Naive B cell (primary cell): ENCODE measurements at places on chromosomes 4 and X.
A peak's percentile ranks its signal among the peaks of the same experiment; 100 is the strongest.

DNA sequence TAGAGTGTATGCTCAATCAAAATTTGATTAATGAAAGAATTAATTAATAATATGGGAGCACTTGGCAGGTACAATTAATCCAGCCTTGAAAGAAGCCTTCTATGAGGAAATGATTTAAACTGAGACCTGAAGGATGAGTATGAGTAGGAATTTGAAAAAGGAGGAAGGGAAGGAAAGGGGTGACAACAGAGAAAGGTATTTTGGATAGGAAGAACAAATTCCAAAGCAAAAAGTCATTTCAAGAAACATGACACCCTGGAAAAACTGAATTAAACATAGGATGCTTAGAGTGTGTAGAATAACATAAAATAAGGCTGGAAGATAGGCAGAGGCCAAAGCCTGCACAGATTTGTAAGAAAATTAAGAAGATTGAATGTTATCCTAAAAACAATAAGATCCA is 29.6 kb downstream of the PHOX2B start:
- DNase-seq: no peak

GRCh38 chr4:51943221-51943620 is 76.9 kb downstream of the LRRC66 start:
- DNase-seq: no peak

DNA sequence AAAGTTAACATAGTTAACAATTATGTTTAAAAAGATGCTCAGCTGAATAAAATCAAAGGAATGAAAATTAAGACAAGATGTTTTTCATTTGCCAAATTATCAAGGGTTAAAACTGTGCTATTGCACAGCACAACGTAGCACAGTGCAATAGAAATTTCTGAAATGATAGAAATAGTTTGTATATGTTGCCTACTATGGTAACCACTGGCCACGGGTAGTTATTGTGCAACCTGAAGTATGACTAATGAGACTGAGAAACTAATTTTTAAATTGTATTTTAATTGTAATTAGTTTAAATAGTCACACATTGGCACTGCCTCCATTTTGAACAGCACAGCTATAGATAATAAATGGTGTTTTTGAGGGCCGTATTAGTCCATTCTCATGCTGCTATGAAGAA is 343.1 kb upstream of the FAM241A start:
- DNase-seq: no peak

DNA sequence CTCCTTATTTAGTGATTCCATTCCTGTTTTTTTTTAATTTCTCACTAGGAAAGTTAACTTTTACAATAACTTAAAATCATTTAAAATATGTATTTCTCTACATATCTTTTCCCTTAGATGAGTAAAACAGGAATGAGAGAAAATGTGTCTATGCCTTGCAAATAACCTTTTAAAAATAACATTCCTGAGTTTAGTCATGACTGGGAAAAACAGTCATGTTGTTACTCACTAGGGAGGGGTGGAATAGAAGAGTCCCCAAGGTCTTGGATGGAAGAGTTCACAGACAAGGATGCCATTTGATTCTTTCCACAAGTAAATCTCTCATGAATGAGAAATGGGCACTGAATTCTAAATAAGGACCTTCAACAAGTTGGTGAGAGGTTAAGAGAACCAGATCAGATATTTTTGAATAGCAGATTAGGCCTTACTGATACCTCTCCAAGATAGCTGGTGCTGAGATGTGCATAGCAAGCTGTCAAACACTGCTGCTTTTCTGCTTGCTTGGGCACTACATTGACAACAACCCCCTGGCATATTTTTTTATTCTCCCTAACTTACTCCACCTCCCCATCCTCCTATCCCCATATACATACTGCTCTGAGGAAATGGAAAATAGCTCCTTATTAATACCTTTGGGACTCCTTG is 25.1 kb downstream of the UGDH start:
- no peak for DNase-seq

DNA sequence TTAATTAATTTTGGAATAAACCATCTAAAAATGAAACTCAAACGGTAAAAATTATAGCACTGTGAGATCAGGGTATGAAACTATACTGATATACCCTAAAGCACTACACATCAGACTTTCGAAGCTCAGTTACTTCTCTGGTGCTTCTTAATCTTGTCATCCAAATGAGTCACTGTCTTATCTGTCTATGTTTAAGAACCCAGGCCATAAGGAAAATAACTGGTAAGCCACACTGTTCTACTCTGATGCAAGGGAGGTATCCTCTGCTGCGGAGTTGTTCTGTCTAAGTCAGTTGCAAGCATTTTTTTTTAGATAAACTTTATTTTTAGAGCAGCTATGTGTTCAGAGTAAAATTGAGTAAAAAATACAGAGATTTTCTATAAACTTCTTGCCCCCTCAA is 830.8 kb upstream of the POU3F4 start:
- no peak for DNase-seq

DNA sequence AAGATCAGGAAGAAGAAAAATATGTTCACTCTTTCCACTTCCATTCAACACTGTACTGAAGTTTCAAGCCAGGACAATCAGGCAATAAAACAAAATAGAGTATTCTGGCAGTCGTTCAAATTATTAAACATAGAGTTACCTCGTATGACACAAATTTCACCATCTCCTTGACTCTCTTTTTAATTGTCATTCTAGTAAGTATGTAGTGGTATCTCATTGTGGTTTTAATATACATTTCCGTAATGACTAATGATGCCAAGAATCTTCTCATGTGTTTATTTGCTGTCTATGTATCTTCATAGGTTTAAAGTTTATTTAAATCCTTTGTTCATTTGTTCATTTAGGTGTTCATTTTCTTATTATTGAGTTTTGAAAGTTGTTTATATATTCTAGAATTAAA is 352.2 kb downstream of the IDS start:
- no peak for DNase-seq

- DNase-seq: no peak
Measured at GRCh38 chrX:141982296-141982695, 78.6 kb downstream of the MAGEC1 start.

DNA sequence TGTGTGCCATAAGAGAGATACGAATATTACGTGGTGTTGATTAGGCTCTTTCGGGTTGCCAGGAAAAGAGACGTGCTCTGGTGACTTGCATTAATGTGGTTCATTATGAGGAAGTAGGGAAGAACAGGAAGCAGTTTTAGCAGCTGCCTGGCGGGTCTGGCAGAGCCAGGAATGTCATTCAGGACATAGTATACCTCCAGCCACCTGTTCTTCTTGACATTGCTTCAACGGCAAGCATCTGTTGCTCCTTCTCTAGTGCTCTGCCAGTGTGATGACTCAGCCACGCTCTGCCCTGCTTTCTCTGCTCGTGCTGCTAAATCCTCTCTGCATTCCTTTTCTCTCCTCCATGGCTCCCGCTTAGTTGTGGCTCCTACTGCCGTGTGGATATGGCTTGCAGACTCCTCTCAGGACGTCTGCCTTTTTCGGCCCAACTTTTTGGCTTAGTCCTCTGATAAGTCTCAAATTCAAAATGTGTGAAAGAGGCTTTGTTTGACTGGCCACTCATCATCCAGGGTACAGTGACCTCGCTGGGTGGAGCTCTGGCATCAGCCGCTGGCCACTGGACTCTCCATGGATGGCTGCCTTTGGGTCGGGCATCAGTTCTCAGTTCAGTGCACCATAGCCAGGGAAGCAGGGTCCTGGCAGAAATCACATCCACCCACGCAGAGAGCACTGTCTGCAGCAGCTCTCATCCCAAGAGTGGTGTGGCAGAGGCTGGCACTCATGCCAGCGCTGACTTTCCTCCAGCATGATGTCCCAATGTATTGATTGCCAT is 89.3 kb upstream of the KLF3 start:
- no peak for DNase-seq

DNA sequence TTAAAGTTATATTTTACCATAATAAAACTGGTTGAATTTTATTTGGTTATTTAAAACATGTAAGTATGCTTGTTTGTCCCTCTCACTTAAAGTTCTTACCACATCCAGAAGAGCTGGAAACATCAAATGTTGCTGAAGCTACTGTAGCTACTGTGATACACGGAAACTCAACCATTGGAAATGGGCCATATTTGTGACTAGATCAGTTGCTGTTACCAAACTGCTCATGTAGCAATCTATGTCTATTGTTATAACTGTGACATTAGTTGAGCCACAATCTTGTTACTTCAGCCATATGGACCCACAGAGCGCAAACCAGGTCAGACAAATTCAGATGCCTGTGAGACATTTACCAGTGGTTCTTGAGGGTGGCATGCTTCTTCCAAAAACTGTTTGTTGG is 41.6 kb downstream of the NDNF start:
- no peak for DNase-seq

DNA sequence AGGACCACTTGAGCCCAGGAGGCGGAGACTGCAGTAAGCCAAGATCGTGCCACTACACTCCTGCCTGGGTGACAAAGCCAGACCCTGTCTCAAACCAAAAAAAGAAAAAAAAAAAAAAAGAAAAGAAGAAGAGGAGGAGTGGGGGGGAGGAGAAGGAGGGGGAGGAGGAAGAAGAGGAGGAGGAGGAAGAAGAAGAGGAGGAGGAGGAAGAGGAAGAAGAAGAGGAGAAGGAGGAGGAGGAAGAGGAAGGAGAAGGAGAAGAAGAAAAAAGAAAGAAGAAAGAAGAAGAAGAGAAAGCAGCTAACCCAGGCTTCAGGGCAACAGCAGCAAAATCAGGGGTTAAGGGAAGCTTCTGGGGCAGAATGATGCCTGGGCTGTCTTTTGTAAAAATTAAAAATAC is 27.5 kb downstream of the VMA21 start:
- DNase-seq: no peak

GRCh38 chr4:141455651-141456050 is 180.7 kb upstream of the IL15 start:
- DNase-seq: no peak

- DNase-seq: no peak
Measured at GRCh38 chrX:21490341-21490740, 116.1 kb downstream of the CNKSR2 start.

DNA sequence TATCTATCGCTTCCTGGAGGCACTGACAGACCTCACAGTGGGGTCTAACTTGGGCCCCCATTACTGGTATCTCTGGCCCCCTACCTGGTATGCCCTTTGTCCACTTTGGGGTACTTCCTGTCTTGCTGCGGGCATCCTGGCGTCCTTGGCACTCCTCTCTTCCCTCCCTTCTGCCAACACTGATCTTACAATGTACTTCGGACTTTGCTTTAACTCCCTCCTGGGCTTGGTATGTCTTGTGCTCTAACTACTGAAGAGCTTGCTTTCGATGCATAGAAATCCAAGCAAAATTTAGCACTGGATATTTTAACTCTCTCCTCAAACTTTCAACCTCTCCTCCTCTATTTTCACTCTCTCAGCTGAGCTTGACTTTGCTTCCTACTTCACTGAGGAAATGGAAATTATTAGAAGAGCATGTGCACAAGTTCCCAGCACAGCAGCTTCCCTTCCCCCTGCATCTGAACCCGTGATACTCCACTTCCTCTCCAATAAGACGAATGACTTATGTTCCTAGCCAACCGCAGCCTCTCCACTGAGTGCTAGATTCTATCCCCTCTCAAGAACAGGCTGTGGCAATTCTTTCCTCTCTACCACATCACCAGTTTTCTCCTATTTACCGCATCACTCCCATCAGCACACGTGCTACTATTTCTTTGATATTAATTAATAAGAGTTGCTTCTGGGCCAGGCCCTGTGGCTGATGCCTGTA is 52.9 kb downstream of the SUPT20HL2 start:
- no peak for DNase-seq

DNA sequence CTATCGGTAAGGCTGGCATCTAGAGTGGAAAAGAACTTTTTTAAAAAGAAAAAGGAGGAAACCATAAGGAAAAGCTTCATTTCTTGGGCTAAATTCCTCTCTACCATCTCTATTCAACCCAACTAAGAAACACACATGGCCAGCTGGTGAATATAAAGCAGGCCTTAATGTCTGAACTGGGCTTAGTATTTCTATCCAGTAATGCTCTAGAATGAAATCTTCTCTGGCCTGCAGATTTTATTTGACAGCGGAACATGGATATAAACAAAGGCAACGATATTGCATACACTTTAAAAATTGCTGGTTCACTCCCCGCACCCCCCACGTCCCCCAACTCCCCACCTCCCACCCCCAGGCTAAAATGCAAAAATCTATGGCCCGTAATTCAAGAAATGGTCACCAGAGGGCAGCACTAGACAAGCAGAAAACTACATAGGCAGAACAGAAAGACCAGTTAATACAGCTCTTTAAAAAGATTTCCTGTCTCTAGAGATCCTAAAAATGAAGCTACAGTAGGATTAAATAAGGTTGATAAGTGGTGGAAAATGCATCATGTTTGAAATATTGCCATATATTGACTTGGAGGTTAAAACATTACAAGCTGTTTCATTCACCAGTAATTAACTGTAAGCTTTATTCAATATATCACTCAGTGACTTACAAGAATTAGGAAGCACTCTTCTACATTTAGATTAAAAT is 155.2 kb upstream of the GALNT7 start:
- peak; percentile 50 for DNase-seq

- DNase-seq: no peak
Measured at GRCh38 chr4:25823632-25824031, 39.2 kb downstream of the SEL1L3 start.

- DNase-seq: no peak
Measured at GRCh38 chrX:16138108-16138427, 14.7 kb downstream of the GRPR start.

DNA sequence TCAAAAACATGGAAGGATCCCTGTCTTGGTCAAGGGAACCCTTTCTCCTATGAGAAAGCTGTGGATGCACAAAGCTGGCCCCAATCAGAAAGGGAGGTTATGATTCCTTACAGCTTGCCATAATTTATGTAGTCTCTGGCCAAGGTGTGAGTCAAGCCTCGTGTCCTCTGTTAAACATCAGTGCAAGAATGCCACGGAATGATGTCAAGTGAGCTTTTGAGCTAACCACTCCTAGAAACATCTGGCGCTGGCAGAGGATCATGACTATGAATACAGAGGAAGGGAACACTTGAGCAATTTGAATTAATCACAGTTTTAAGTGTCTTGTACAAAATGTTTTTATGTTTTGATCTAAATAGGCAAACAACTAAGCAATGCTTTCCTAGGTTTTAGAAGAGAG is 51.5 kb upstream of the RAP2C start:
- DNase-seq: no peak

- DNase-seq: no peak
Measured at GRCh38 chr4:2891294-2891693, 47.6 kb downstream of the ADD1 start.

DNA sequence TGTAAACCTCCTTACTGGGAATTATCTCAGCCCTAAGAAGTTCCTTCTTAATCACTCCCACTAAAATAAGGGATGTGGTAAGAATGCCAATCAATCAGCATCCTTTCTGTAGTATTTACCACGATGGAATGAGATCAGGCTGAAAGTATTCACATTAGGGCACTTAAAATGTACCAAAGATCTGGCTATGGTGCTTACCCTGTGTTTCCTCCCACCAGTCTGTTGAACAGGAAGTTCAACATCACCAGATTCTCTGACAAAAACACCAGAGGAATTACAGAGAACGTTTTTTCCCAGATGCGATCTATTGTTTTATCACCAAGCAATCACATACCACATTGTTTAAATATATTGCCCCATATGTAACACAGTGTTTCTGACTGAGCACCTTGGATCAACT is 2.1 kb upstream of the CLCN3 start:
- peak; percentile 13 for DNase-seq
